ENCODE measurements at places on chromosomes 5 and 9.
A peak's percentile ranks its signal among the peaks of the same experiment; 100 is the strongest.

GRCh38 chr5:175717837-175718236 lies 60.0 kb downstream of the HRH2 start:
- no peak for DNase-seq

DNA sequence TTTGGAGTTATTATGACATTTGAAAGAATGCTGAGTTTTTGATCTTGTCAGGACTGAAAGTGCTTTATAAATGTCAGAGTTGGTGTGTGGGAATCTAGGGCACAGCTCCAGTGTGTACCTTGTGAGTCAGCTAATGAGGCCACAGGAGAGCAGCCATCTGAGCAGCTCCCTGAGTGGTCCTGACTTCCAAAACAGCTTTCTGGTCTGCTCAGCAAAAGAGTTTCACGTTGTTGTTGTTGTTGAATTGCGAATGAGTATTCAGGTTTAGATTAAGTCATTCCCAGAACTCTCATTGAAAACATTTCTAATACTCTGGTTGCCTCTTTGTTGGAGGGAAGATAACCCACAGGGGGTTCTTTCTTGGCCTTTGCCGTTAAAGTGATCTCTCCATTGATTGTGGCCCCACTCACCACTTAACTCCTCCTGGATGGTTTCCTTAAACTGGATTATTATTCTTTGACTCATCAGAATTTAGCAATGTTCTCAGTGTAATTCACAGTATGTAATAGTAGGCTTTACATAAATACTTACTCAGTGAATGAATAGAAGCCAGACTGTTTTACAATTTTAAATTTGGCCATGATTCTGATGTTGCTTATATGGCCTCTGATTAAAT lies 125.1 kb upstream of the SGCD start:
- DNase-seq = peak; percentile 28

- no peak for DNase-seq
These were observed 153.2 kb downstream of the COMMD10 start for GRCh38 chr5:116237917-116238500.

DNA sequence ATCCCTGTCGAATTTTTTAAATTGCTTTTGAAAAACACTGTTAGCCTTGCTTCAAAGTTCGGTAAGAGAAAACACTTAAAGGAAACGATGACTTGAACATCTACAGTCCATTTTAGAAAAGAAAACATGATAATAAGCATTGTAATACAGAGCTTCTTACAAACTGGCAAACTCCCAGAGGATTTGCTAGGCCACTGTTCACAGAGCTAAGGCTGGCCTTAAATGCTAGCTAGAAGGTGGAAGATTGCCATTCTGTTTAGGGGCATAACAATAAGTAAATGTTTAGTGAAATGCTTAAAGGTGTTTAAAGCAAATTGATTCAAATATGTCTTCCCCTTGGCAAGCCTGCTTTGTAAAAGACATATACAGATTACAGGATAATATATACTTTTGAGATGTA lies 169.6 kb downstream of the TLE4 start:
- no peak for DNase-seq

DNA sequence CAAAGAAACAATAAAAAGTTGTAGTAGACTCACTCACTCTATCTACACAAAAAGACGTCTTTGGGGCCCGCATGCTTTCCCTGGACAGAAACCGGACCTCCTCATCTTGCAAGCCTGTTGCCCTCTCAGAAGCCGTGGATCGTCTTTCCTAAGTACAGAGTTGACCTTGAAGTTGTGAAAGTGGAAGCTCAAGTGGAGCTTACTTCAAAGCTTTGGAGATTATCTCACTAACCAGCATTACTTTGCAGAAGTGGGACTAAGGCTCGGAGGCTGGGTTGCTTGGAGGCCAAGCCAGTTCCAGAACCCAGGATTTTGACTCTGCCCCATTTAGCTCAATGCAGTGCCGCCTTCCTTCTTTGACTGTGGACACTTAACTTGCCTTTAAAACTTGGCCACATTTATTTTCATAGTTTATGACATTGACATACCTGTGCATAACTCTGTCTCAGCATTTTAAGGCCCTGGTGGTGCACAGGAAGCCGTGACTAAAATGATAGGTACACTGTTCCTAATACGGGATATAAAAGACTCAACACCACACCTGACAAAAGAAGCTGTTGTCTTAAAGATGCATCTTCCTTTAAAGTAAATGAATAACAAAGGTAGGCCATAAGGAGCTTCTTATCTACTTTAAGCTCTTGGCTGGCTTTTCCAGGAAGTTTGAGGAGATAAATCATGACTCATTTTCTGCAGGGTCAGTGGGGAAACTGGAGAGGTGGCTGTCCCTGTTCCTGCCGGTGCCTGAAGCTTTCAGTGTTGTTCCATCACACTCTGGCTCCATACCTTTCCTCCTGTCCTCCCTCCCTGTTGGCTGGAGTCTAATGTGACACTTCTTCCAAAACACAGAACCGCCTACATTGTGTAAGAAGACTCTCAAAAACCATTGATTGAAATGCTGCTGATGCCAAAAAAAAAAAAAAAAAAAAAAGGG lies 10.7 kb downstream of the SLC25A25 start:
- no peak for DNase-seq

DNA sequence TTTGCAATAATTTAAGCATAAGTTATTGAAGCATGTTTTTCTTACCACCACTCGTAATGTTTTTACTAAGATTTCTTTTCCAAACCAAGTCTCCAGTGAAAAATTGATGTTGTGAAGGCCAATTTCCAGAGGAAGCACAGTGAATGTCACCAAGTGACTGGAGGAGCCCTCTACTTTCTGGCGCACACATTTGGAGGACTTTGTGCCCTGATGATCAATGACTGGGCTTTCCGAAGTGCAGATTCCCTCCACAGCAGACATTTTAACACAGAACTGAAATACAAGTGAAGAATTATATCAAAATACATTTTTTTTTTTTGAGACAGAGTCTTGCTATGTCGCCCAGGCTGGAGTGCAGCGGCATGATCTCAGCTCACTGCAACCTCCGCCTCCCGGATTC lies 52.6 kb downstream of the C5 start:
- no peak for DNase-seq

- DNase-seq = no peak
These were observed 269.2 kb upstream of the TNC start for GRCh38 chr9:115386963-115387770.

DNA sequence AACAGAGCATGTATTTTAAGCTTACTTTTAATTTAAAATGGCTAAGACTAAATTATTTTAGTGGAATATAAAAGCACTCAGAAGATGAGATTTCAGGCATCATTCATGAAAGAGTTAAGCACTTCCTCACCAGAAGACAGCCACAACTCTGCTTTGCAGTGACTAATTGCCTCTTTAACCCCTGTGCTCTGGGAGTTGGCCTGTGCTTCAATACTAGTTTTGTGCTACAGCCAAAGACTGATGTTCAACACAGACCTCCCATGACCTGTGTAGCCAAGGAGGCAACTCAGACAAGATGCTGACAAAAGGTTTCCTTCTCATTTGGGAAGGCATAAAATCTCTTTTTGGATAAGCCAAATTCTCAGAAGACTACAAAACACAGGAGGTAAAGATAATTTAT lies 353.5 kb downstream of the FBXL17 start:
- peak; percentile 3 for DNase-seq

All from GM04503 (cell line).